ENCODE measurements at places on chromosomes 7 and 10.

GRCh38 chr10:43708262-43708661 is 59.6 kb upstream of the ZNF32 start:
- DNase-seq: no peak

- no peak for DNase-seq
These were observed 33.7 kb downstream of the ZNF777 start for GRCh38 chr7:149427096-149427680.

- DNase-seq: no peak
These were observed 38.8 kb downstream of the AKR1B15 start for GRCh38 chr7:134587750-134588149.

GRCh38 chr7:1192171-1192676 is 32.2 kb upstream of the ZFAND2A start:
- no peak for DNase-seq

- DNase-seq: no peak
These were observed 185.8 kb upstream of the TMEM106B start for GRCh38 chr7:12025246-12025645.

- DNase-seq: no peak
These were observed 20.9 kb upstream of the DNAJB12 start for GRCh38 chr10:72375585-72375984.

DNA sequence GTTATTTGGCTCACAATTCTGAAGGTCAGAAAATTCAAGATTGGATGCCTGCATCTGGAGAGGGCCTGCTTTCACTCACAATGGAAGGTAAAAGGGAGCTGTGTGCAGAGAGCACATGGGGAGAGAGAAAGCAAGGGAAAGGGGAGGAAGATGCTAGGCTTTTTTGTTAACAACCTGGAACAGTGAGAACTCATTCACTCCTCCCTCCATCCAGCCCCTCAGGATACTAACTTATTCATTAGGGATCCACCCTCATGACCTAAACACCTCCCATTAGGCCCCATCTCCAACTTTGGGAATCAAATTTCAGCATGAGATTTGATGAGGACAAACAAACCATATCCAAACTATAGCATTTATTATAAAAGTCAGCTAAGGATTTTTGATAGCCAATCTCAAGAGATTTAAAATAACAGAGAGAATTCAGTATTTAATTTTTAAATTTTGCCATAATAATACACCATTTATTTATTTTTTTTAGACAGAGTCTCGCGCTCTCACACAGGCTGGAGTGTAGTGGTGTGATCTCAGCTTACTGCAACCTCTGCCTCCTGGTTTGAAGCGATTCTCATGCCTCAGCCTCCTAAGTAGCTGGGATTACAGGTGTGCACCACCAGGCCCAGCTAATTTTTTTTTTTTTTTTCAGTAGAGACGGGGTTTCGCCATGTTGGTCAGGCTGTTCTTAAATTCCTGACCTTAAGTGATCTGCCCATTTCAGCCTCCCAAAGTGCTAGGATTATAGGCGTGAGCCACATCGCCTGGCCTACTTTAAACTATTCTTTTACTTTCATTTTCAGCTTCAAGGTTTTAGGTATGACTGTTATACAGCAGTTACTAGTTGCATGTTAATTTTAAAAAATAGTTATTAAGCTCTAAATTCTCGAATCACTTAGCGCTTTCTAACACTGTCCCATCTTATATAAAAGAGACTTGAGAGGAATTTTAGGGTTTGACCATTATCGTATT is 20.3 kb upstream of the ETV1 start:
- no peak for DNase-seq

GRCh38 chr10:11176746-11177145 is 159.1 kb downstream of the CELF2 start:
- DNase-seq: no peak

DNA sequence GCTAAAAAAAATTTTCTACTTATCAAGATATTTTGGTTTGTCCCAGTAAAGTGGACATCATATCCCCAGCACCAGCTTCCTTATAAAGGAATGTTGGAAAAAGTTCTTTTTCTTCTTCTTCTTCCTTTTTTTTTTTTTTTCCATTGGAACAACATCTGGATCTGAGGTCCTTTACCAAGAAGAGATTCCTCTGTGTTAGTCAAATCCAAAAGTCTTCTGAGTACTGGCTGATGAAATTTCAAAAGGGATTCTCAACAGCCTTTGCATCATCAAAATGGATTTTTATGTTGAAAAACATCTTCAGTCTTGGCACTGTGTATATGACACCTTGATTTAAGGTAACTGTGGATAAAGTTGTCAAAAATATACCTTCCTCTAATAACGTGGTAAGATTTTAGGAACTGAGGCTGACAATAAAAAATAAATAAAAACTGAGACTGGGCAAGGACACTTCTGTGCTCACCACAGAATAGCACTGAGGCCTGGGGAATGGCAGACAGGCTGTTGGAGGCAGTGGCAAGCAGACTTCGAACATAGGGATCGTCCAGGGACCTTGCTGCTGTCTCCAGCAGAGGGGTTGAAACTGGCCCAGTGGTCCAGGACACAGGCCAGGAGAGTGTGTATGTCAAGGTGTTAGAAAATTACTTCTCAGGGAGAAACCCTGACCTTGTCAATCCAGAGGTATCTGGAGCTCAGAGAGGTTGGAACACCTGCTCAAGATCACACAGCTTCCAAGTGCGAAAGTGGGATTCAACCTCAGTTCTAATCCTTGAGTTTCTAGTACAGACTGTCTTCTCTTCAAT is 130.4 kb downstream of the PTPN20 start:
- no peak for DNase-seq

GRCh38 chr10:28686835-28687682 is 9.7 kb downstream of the BAMBI start:
- no peak for DNase-seq

- no peak for DNase-seq
These were observed 47.0 kb upstream of the CDK1 start for GRCh38 chr10:60731134-60731885.

DNA sequence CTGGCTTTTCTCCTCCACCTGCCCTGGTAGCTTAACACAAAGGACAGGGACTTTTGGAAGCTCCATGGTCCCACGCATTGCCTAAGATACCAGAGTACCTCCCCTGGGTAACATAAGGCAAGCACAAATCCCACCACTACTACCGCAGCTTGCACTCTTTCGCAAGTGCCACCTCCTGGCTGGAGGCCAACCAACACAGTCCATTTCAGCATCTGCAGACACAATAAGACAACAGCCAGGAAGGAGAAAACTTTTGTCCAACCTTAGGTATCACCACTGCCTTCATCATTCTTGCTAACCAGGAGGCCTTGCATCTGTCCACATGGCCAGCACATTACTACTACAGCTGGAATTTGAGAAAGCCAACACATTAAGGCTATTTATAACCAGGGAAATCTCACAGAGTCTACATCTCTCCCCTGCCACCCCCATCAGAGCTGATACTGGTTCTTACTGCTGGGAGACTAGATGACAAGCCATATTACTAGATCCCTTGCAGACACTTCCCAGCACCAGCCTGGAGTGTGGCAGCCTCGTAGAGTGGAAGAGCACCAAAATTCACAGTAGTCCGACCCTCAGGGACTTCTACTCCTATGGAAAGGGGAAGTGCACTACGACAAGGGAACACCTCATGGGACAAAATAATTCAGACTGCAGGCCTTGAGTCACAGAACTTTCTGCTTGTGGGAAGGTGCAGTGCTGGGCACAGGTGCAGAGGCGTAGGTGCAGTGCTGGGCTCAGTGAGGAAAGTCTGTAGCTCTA is 39.8 kb upstream of the CDK13 start:
- no peak for DNase-seq

- DNase-seq: no peak
These were observed 36.1 kb downstream of the SGPL1 start for GRCh38 chr10:70851597-70852475.

DNA sequence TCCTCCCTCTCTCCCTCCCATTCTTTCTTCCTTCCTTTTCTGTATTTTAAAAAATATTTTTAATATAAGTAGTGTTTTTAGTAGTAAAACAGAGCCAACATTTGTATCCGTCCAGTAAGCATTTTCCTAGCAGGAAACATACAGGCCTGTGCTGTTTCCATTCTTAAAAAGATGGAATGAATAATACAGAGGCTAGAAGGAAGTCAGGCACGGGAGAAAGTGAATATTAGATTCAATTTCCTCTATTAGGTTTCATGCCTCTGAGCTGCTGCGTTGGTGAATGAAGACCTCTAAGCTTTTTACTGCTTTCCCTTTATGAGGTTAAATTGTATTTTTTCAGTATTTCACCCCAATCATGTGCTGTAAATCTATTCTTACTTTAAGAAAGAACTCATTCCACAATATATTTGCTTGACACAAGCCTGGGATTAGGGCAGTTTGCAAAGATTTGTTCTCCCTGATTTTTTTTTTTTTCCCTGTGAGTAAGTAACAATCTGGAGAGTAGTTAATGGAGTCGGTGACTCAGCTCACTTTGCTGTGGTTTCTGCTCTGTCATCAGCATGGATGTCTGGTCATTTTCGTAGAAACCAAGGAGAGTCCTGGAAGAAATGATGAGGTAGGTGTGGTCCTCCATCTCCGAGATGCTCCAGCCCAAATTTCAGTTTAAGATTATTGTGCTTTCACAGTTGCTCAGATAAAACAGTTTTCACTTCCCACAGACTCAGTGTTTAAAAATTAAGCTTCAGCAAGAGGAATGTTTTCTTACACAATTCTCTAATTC is 76.1 kb upstream of the PITRM1 start:
- DNase-seq: peak; percentile 80

- DNase-seq: no peak
These were observed 215.6 kb downstream of the DNAJB6 start for GRCh38 chr7:157552295-157552993.

- DNase-seq: no peak
These were observed 25.1 kb downstream of the HDAC9 start for GRCh38 chr7:18520450-18521235.

- DNase-seq: no peak
These were observed 38.9 kb upstream of the IL6 start for GRCh38 chr7:22688084-22688483.

DNA sequence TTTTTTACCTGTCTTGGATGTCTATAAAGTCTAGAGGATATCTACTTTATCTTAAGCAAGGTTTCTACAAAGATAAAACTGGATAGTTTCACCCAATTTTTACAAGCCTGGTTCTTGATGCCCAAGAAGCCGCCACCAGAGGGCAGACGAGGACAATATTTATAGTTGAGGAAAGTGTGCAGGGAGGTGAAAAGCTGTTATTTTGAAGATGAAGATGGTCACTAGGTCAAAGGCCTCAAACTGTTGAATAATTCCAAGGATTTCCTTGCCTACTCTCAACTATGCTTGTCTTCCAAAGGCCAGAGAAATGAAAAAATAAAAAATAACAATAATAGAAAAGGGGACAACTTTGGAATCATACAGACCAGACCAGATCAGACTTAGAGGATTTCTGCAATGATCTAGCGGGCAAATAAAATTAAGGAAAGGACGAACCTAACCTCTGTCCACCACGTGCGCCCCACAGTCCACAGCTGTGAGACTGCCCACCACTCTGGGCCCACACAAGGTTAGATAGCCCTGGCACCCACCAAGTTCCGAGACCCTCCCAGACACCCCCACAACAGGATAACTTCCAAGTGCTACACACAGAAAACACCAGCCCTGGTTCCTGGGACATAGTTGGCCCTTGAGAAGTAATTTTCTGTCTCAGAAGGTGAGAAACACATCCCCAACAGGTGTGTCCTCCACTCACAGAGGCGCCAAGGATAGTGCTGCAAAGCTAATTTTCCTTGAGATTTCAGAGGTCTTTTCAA is 2.8 kb downstream of the PKD1L1 start:
- DNase-seq: no peak

DNA sequence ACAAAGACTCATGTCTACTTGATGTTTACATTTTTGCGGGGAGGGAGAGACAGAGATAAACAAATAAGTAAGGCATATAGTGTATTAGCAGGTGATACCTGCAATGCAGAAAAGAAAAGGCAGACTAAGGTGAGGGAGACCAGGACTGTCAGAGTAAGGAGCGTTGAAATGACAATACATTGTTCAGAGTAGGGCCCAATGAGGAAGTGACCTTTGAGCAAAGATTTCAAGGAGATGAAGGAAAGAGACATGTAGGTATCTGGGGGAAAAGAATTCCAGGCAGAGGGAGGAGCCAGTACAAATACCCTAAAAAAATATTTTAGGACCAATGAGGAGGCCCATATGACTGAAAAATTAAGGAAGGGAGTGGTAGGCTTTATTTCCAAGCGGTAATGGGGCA is 162.7 kb upstream of the PRSS1 start:
- no peak for DNase-seq

DNA sequence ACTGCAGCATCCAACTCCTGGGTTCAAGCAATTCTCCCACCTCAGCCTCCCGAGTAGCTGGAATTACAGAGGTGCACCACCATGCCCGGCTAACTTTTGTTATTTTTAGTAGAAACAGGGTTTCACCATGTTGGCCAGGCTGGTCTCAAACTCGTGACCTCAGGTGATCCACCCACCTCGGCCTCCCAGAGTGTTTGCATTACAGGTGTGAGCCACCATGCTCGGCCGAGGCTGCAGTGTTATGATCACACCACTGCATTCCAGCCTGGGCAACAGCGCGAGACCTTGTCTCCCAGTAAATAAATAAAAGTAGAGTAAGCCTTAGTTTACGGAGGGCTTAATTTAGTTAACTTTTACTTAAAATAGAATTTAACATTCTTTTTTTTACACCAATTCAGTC is 23.7 kb upstream of the IGF2BP3 start:
- no peak for DNase-seq

GRCh38 chr7:833601-834258 is 1.5 kb downstream of the SUN1 start:
- no peak for DNase-seq

DNA sequence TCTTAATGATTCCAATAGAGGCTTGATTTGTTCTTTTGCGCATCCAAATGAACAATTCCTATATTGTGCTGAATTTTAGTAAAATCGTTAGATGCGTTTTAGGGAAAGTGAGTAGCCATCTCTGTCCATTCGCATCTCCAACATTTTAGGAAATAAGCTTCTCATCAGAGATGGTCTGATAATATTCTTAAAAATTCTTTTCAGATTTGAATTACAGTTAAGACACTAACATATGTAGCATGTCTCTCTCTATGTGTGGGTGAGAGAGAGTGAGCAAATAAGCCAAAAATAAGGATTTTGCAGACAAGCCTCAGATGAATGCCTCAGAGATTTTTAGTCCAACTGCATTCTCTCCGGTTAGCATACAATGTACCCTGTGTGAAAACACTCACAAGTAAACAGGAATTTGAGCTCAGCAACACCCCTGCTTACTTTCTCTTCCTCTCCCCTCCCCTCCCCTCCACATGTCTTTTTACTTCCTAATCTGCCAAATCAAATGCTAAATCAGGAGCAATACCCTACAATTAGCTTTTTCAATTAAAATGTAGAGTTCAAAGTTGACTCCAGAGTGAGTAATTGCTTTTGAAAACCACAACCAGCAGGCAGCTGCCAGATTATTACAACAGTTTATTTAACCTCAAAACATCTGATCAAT is 354.4 kb downstream of the CRPPA start:
- no peak for DNase-seq

Measured in epithelial cell of prostate (primary cell).